NCI-H2029 (cell line): ENCODE measurements at places on chromosomes 1 and 21.
A peak's percentile ranks its signal among the peaks of the same experiment; 100 is the strongest.

GRCh38 chr1:114551400-114551799 is 30.0 kb downstream of the BCAS2 start:
- DNase-seq = no peak

DNA sequence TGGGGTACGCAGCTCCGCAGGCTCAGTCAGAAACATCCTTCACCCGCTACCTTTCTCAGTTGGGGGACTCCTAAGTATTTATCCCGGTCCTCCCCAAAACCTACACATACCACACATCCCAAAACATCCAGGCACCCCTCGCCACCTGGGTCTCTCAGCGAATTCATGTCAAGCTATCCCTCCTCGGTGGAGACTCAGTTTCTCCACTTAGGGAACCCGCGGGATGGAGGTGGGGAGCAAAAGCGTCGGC is 1.3 kb upstream of the ZBTB7B start:
- no peak for DNase-seq

- DNase-seq = no peak
These were observed 426.5 kb upstream of the NFIA start for GRCh38 chr1:60655679-60656355.

DNA sequence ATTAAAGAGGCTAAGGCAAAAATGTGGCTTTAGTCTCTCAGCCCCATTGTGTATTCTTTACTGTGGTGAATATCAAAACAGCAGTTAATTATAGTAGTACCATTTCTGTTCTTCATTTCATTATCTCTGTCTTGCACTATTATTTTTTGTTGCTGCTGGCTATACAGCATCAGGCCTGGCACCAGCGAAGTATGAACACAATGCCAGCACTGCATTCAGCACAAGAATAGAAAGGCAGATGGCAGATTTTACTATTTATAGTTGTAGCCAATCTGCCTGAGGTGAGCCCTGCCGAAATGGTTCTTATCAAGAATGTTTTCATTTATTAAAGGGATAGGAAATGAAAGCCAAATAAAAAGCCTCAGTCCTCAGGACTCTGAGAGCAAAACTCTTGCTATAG is 72.1 kb downstream of the GPR52 start:
- DNase-seq = no peak

DNA sequence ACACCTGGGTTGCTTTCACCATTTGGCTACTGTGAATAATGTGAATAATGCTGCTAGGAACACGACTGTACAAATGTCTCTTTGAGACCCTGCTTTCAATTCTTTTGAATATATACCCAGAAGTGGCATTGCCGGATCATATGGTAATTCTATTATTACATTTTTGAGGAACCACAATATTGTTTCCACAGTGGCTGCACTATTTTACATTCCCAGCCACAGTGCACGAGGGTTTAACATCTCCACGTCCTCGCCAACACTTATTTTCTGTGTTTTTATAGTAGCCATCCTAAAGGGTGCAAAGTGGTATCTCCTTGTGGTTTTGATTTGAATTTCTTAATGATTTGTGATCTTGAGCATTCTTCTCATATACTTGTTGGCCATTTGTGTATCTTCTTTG is 15.7 kb downstream of the FHAD1 start:
- no peak for DNase-seq

DNA sequence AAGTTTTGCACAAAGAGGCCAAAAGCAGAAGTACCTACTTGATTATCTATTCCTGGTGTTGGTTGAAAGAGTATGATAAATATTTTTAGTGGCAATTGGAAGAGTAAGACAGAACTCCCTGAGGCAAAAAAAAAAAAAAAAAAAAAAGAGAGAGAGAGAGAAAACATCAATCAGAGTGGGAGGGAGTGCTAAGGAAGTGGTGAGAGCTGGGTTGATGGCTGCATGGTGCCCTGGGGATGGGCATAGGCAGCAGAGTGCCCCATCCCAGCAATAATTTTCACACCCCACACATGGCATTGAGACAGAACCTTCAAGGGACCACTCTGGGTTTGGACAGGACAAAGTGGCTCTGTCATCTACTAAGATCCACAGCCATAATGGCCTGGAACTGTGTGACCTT is 59.4 kb upstream of the FAM20B start:
- no peak for DNase-seq

- DNase-seq = no peak
These were observed 33.8 kb downstream of the PLEKHA6 start for GRCh38 chr1:204325944-204326343.

DNA sequence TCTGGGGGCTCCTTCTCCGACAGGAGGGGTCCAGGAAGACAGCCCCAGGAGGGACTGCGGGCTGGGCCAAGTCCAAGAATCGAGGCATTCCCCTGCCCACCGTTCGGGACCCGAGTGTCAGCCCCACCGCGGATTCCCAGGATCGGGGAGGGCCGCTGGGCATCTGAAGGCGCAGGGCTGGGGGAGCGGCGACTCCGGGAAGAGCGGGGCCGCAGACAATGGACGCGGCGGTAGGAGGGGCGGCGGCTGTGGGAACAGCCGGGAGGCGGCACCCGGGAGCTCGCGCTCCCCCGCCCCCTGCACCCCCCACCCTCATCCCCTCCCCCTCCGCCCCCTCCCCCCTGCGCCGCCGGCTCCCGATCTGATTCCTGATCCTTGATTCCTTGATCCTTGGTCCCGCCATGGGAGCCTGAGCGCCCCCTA is at the start of gene VANGL2:
Gene VANGL2 (plus strand): TSS at position 342 of the 423 bp plus-strand sequence. CDS start 15,274 bp downstream, outside the sequence.
- no peak for DNase-seq

- DNase-seq = no peak
These were observed 42.4 kb upstream of the HP1BP3 start for GRCh38 chr1:20829531-20829930.

DNA sequence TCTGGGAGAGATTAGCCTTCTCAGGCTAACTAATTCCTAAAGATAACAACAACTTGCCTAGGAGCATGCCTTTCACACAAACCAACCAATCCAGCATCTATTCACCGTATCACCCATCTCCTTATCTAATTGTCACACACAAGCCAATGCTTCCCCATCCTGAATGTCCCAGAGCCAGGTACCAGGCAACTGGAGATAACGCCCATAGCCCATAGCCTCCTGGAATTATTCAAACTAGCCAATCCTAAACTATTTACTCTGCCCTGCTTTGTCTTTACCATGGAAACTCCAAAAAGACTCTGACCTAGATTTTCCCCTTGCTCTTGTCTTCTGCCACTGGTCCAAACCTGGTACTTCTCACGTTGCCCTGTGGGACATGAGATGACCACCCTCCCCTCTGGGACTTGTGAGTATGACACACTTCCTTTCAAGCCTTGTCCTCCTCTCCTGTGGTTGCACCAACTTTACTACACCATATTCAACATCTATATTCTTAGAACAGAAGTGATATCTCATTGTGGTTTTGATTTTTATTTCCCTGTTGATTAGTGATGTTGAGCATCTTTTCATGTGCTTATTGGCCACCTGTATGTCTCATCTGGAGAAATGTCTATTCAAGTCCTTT is 8.8 kb upstream of the ATG4C start:
- no peak for DNase-seq

DNA sequence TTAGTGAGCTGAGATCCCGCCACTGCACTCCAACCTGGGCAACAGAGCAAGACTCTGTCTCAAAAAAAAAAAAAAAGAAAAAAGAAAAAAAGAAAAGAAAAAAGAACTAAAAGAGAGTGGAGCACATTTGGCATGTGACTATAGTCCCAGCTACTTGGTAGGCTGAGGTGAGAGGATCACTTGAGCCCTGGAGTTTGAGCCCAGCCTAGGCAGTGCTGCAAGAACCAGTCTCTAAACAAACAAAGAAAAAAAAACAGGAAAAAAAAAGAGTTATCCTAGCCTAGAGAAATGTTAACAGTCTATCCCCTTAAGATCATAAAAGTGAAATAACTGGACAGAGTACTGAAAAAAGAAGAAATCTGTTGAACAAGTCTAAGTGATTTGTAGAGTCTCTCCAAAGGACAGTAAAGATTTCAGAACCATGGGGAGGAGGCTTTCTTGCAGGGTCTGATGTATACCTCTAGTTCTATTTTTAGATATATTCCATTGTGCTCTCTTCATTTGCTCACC is 4.5 kb upstream of the PRDX1 start:
- peak; percentile 32 for DNase-seq

DNA sequence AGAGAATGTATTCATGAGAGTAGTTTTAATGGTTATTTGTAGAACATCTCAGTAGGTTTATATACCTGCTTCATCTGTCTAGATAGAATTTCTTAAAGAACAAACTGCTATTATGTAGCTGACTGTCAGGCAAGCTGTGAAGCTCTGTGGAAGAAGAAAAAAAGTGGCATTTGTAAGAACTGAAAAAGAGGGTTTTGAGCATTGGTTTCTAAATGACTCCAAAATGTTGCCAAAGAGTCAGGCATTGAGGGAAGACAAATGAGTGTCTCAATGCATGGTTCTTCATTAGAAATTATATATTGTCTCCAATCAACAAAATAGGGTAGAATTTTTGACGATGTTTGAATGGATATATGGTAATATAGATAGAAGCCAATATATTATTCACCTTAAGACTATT is 1276.1 kb downstream of the KCNT2 start:
- DNase-seq = no peak

DNA sequence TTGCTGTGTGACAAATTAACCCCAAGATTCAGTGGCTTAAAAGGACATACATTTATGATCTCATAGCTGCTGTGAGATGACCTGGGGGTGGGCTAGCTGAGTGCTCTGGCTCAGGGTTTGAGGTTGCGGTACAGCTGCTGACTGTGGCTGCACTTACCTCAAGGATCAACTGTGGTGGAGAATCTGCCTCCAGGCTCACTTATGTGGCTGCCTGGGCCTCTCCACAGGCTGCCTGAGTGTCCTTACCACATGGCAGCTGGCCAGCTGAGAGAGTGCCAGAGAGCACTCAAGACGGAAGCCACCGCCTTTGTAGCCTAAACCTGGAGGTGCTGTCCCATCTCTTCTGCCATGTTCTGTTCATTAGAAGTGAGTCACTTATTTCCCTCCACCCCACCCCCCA is 5.7 kb downstream of the LRRC71 start:
- peak; percentile 86 for DNase-seq

DNA sequence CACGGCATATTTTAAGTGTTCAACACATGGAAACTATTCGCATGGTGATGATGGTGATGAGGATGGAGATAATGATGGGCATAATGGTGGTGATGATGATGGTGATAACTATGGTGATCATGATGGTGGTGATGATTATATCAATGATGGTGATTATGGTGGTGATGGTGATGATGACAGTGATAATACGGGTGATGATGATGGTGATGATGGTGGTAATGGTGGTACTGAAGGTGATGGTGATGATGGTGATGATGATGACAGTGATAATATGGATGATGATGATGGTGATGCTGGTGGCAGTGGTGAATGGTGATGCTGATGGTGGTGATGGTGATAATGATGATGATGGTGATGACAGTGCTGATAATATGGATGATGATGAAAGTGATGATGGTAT is 341.8 kb upstream of the VAMP3 start:
- DNase-seq = no peak

- DNase-seq = no peak
These were observed 14.4 kb downstream of the ARMH1 start for GRCh38 chr1:44688760-44689446.

DNA sequence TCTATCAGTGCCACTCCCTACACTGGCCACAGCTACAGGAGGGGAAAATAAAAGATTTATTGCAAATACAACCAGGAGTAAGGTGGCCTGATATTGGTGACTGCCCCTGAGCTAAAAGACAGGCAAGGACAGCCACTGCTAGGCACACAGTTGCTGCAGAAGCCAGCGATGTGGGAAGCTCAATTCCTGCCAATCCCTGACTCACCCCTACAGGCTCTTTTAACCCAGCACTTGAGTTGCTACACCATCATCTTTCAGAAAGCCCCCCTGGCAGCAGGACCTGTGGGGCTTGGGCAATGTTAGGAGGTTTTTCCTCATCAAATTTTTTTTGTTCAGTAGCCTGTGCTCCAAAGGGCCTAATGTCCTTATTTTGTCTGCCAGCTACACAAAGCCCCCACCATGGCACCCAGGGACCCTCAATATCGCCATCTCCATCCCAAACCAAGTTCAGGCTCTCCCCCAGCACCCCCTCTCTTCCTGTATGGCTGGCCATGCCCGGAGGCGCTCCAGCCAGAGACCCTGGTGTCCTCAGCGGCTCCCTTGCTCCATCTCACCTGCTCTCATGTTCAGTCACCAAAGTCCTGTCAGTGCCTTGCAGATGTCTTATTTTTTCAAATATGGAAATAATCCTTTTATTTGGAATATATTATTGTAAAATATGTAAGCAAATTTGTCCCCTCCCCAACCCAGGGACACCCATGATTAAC is 13.4 kb downstream of the CLEC20A start:
- no peak for DNase-seq

DNA sequence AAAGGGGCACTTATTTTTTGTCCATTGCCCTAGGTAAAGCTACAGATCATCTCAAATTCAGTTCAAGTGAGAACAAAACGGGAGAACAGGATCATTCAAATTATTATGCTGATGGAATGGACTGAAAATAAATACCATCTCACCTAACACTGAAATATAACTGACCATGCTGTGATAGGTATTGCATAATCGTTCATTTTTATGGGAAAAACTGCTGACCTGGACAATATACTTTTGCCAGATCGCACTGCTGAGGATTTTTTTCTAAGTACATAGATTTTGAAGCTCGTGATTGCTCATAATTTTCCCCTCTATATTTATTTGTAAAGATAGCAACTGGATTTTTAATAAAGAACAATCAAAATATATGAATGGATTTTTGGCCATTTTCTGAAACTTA is 636.6 kb upstream of the NEGR1 start:
- DNase-seq = no peak

- DNase-seq = no peak
These were observed 166.9 kb downstream of the IER5 start for GRCh38 chr1:181255270-181255929.

GRCh38 chr1:92927870-92928269 is 33.4 kb downstream of the DIPK1A start:
- no peak for DNase-seq

GRCh38 chr1:219330001-219330400 is 156.3 kb downstream of the LYPLAL1 start:
- DNase-seq = no peak

DNA sequence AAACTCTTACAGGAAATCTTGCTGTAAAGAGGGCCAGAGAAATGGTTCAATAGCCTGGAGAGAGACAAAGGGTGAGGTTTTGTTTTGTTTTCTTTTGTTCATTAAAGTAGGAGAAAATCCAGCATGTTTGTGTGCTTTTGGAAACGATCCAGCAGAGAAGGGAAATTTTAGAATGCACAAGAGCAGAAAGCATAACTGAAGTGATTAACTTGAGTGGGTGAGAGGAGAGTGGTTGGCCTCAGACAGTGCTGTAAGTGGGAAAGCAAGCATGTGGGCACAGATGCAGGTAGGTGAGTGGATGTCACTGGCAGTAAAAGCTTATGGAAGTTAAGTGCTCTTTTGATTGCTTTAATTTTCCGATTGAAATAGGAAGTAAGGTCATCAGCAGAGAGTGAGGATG is 50.2 kb downstream of the EEIG2 start:
- peak; percentile 86 for DNase-seq
